Activated CD4-positive, alpha-beta T cell treated with anti-CD3 and anti-CD28 coated beads for 4 hours (primary cell): ENCODE measurements at places on chromosomes 16 and 17.

- DNase-seq: no peak
These were observed 52.6 kb downstream of the PLCG2 start for GRCh38 chr16:81831722-81832126.

DNA sequence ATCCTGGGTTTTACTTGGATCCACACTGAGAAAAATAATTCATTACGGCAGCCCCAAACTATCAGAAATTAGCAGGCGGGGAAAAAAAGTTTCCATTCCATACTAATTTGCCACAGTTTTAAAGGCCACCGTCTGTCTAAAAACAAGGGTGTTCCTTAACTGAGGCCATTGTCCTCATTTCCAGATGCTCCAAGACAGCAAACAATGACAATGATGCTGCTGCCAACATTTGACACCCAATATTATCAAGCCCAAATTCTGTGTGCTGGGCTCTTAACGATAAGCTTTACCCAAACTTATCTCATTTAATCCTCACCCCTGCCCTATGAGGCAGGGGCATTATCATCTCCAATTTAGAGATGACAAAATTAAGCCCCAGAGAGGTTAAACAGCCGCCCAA lies 26.3 kb downstream of the CUEDC1 start:
- DNase-seq: no peak

DNA sequence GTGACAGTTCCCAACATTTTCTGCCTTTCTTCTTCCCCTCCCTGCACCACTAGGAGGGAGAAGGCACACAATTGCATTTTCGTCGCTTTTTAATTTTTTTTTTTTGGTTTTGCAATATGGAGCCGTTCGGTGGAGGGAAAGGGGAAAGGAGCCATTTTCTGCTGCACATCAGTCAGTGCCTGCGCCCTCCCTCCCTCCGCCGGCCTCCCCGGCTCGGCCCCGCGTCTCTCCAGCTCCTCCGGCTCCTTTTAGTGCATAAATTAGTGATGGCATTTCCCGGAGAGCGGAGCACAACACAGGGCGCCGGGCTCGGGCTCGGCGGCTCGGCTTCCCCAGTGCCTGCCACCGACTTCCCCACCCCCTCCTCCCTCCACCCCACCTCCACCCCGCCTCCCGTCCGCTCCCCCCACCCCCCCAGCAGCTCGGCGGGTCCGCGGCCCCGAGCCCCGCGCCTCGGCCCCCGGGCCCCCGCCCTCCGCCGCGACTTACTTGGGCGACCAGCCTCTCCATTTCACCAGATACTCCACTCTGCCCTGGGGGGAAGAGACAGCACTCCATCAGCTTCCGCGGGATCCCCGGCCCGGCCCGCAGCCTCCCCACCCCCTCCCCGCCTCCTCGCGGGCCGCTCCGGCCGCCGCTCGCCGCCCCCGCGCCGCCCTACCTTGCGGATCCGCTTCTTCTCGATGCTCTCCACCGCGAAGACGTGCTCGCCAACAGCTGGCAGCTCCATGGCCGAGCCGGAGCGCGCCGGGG lies 542 bp downstream of the CBX4 start:
- peak; percentile 39 for DNase-seq

DNA sequence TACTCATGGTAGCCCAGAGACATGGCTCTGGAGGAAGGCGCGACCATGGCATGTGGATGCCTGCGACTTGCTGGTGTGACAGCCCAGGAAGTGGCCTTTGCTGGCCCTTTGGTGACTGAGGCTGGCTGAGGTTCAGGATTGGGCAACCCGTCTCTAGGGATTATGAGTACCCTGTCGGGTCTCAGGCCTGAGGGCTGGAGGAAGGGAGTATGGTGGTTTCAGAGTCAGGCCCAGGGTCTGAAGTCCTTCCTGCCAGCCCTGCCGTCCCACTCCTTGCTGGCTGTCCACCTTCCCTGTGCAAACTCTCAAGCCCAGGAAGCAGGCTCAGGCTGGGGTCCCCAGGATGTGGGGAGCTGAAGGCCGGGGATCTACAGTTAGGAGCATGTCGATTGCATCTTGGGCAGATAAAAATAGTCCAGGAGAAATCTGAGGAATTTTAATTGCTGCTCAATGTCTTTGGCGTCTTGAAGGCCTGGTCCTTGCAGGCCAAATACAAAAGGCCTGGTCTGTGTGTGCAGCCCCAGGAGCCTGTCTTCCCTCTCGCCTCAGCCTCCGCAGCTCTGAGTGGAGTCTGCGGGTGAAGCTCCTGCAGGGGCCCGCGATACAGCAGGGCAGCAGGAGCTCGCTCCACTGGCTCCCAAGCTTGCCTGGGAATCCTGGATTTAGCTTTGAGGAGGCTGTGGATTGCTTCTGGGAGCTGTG lies 52.5 kb downstream of the NKD1 start:
- no peak for DNase-seq

DNA sequence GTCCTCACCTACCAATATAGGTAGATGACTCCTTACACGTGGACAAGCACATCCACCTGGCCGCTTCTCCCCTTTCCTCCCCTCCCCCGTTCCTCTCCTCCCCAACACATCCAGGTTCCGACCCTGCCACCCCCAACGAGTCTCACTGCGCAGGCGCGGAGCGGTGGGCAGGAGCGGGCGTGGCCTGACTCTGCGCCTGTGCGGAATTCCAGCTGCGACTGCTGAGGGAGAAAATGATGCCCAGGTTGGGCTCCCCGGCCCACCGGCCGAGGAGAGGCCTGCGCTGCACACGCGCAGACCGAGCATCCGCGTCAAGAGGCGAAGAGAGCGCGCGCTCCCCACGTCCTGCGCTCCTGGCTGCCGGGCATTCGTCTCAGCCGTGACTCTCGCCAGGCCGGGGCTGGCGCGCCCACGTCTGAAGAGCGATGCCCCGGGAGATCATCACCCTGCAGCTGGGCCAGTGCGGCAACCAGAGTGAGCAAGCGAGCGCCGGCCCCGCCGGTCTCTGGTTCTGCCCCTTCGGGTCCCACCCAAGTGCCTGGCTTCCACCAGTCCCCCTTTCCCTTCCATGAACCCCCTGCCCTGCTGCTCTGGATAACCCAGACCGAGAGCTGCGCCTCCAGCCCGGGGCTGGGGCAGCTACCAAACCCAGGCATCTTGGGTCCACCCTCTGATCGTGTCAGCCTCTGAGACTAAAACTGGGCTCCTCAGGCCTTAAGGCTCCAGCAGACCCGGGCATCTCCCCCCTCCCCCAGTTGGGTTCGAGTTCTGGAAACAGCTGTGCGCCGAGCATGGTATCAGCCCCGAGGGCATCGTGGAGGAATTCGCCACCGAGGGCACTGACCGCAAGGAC lies at the start of gene TUBG2:
Gene TUBG2 (plus strand): TSS at position 206 of the 853 bp plus-strand sequence. CDS start 220 bp downstream, at position 426.
- DNase-seq: peak; percentile 79

GRCh38 chr16:82544378-82545160 lies 82.2 kb upstream of the CDH13 start:
- no peak for DNase-seq

GRCh38 chr17:71033336-71033735 lies 864.0 kb downstream of the KCNJ2 start:
- DNase-seq: no peak

GRCh38 chr17:81386646-81387099 lies 8.6 kb upstream of the BAHCC1 start:
- no peak for DNase-seq

GRCh38 chr16:88537859-88538258 lies 32.3 kb upstream of the ZC3H18 start:
- no peak for DNase-seq

DNA sequence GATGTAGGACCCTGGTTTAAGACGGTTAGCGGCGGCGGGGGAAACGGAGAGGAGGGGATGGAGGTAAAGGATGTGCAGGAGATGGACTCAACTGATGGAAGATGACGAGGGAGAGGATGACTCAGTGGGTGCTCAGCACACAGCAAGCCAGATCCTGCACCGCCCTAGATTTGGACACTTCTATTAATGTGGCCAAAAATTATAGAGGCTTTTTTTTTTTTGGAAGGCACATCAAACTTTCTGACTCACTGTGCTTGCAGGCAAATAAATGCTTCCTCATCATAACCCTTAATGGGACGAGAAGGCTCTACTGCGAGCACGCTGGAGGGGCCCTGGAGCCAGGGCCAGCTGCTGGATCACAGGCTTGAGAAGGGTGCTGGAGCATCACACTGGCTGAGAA lies 36.0 kb downstream of the RTN4RL1 start:
- no peak for DNase-seq

GRCh38 chr17:20072692-20072992 lies 63.5 kb downstream of the SPECC1 start:
- no peak for DNase-seq

DNA sequence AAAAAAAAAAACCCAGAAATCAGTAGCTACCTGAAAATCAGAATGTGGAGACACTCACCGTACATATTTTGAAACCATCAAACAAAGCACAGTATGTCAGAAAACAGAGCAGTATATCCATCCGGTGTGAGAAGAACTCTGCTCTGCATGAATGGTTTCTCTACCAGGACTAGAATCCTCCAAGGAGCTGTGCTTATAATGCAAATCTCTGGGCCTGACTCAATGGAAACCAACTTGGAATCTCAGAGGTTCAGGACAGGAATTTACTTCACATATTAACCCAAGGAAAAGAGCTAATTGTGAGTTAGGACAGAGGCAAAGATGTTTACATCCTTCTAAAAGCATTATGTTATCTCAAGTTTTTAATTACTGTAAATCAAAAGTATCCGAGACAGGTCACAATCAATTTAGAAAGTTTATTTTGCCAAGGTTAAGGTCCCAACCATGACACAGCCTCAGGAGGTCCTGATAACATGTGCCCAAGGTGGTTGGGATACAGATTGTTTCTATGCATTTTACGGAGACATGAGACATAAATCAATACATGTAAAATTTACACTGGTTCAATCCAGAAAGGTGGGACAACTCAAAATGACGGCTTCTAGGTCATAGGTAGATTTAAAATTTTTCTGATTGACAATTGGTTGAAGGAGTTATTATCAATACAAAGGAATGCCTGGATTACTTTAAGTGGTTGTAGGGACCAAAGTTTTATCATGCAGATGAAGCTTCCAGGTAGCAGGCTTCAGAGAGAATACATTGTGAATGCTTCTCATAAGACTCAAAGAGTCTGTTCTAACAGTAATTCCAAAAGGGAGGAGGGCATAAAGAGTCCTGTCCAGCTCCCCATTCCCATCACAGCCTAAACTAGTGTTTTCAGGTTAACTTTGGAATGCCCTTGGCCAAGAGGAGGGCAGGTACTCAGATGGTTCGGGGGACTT lies 164.1 kb downstream of the CDH8 start:
- DNase-seq: no peak

DNA sequence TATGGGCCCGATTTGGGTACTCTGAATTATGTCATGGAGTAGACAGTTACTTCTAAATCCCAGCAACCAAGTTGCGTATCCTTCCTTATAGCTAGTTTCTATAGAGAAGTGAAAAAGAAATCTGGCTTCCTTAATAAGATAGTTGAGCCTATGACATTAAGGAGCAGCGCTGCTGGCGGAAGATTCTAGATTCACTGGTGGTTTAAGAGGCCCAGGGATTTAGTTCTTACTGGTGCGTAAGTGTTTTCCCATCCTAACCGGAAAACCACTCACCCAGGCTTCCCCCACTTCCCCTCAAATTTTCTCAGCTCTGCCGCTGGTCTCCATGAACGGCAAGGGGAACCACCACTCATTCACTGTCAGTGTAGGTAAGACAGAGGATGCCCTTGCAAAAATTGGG lies 230.4 kb downstream of the CPPED1 start:
- DNase-seq: no peak

GRCh38 chr16:57690782-57691471 lies 3.7 kb upstream of the DRC7 start:
- DNase-seq: no peak

DNA sequence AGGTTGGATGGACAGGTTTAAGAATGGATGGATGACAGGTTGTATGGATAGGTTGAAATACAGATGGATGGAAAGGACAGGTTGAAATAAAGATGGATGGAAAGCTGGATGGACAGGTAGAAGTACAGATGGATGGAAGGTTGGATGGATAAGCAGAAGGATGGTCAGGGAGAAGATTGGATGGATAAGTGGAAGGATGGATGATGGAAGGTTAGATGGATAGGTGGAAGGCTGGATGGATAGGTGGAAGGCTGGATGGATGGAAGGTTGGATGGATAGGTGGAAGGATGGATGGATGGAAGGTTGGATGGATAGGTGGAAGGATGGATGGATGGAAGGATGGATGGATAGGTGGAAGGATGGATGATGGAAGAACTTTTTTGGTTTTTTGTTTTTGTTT lies 905 bp upstream of the SDR42E2 start:
- DNase-seq: no peak

GRCh38 chr17:40363111-40363827 lies 1.3 kb downstream of the GJD3 start:
- DNase-seq: no peak

DNA sequence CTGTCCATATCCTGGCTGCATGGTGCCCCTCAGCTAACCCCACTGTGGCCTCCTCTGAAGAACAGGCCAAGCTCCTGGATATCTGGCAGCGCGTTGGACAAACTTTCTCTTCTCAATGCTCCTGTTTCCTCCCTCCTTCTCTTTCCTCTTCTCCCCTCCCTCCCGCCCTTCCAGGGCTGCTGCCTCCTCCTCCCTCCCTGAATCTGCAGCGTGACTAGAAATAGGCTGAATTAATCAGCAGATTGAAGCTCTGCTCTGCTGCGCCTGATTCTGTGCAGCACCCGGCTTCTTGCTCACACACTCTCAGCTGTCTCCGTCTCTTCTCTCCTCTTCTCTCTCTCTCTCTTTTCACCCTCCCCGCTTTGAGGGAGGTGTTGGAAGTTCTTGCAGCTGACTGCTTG lies 19.8 kb downstream of the TMEM94 start:
- no peak for DNase-seq

DNA sequence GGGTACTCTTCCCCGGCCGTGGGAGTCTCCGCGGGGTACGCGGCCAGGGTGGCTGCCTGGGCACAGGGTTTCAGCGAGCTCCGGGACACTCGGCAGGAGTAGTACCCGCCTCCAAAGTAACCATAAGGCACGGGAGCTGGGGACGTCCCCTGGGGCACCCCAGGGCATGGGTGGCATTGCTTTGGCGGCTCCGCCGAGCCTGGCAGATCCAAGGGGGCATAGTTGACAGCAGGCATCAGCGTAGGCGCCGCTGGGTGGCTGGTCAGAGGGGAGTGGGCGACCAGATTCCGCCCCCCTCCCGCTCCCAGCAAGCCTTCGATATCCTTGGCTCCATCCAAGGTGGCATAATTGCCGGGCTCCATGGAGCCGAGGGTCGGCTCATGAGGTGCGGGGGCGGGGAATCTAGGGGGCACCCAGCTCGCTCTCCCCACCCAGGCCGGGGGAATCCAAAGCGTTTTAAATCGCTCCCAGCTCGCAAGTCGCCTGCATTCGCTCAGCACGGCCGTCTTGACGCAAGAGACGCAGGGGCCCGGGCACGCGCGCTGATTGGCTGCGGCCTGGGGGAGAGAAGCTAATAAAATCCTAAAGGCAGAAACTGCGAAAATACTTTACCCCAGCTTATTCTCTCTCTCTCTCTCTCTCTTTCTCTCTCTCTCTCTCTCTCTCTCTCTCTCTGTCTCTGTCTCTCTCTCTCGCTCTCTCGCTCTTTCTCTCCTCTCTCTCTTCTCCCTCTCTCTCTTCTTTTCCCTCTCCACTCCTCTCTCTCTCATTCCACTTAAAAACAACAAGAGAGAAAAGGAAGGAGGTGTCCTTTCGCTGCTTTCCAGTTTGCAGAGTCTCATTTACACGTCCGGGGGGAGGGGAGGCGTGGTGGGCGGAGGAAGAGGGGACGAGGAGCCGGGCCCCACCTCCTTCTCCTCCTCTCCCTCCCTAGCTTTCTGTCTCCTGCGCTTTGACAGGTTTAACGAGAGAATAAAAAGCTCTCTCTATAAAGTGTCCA lies at the start of gene HOXB13:
Gene HOXB13 (minus strand): TSS at position 519 of the 1,000 bp plus-strand sequence. CDS start 157 bp downstream, at position 362.
- DNase-seq: peak; percentile 22
